CD4-positive, alpha-beta T cell (primary cell): ENCODE measurements at places on chromosomes 1 and 21. TPM values are rescaled to one million over a fixed set of nuclear protein-coding genes. Genes with fewer than 3 reads are reported as not detected.

DNA sequence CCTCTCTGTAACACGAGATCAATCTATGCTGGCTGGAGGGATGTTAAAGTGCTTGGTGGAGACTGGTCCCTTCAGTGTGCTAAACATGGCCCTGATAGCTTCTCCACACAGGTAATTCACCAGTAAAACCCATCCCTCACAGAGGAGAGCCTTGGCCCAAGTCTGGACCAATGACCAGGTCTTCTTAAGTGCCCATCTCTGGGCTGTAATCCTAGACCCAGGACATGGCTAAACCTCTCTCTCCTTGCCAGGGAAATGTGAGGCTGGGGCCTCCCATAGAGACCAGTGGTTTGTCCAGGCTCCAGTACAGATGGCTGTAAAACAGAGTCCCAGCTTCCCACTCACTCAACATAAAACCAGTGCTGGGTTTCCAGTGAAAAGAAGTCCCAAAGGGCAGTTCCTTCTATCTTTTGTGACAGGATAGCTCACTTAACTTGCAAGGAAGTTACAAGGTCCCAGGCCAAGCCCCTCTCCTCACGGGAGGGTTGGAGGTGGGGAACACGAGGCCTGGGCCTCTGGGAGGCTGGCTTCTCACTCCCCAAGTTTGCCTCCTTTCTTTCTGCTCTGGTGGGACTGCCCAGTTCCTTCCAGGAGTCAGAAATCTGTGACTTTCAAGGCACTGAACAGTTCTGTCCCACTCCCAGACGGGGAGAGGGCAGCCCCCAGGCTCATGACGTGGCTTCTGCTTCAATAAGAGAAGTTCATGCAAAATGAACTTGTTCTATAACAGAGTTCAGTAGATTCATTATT, 2.2 kb upstream of the KIF17 start:
- DNase-seq = no peak

DNA sequence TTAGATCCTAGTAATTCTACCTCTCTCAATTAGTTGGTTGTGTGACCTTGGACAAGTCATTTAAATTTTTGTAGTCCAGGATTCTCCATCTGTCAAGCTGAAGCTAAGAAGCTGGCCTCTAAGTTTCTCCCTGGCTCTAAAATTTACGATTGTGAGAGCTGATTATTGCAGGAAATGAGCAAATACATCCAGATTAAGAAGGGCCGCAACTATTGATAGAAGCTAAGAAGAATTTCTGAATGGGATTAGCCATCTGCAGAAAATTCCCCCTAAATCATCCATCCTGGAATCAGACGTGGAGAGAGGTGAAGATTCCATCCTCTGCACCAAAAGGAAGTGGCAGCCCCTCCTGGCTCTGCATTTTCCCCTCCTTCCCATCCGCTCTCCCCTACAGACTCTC, 55.0 kb downstream of the HIVEP3 start:
- no peak for DNase-seq

DNA sequence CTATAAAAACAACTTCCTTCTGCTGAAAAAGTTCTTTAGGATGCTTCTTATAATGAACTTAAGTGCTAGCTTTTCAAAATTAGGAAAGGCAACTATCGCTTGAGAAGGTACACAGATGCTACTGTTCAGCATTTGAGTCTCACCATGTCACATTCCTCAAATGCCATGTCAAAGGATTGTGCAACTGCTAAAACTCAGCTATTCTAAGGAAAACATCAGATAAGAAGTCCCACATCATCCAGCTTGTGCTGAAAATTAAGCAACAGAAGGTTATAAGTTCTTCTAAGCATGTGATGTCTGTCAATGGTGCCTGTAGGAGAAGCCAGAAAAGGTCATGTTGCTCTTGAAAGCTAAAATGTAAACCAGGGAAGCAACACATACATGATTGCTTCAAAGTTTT, 36.5 kb downstream of the MCOLN2 start:
- no peak for DNase-seq

- no peak for DNase-seq
Observed at GRCh38 chr1:3050603-3051002, 18.4 kb upstream of the PRDM16 start.

DNA sequence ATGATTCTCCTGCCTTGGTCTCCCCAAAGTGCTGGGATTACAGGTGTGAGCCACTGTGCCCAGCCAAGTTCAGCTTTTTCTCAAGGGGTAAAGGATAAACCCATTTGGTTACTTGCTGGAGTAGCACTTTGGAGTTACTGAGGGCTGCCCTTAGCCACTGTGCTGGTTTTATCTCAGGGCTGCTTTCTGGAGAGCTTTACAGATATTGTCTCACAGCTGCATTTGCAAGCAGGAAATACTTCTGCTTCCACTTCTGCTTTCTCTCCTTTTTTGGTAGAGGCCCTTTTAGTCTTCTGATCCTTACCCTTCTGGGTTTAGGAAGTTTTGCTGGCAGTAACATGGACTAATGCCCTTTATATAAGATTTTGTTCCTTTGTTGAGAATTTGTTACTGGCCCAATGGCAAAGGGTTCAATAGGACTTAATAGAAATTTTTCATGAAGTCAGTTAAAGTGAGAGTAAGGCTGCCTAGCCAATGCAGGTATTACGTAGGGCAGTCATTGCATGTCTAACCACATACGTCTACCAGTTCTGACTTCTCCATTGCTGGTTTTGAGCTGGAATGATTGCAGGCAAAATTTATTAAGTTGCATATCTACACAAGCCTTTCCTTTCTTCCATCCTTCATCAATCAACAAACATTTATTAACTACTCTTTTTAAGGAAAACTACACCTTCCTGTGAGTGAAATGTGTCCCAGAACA, 24.4 kb downstream of the CAP1 start:
- DNase-seq = no peak

DNA sequence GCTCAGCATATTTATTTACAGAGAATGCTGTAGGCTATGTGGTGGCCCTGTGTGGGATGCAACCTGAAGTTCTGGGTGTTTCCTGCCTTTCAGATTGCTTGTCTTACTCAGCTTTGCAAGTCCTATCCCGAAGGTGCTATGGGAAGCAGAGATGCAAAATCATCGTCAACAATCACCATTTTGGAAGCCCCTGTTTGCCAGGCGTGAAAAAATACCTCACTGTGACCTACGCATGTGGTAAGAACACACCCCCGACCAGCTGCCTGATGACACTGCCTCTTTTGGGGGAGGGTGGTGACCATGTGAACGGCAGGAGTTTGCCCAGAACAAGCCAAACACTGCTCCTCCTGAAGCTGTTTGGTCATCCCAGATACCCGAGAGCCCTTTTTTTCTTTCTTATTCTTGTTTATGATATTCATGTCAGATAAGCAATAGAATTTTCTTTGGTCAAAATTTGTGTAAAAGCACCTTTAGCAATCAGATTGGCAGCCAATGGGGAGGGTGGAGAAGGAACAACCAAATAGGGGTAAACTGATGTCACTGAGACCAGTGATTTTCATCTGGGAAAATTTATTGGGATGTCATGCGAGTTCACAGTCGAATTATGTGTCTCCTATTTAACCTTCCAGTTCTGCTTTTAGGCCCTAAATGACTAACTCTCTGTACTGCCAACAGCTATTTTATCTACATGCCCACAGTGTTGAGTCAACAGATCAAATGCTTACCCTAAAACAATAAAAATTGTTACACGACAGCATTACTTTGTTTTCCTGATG, 82.6 kb downstream of the EVA1C start:
- DNase-seq = no peak

DNA sequence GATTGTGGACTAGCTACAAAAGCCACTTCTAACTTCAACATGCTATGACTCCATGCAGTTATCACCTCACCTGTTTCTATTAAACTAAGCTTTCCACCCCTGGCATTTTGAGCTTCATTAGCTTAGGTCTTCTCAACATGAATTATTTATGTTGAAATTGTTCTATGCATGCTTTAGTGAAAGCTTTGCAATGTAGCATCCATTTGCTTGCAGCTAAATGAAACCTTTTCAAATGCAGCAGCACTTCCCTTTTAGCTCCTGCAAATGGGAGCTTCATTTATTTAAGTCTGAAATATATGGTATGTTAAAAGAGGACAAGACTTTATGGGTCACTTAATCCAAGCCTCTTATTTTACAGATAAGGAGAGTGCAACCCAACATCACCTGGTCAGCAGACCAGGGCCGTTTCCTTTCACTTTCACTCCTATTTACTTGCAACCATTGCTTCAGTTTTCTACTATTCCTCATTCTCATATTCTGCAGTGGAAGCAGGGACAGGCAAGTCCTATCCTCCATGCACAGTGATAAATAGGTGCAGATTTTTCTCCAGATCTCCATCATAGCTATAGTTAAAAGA, 56.4 kb upstream of the SAMSN1 start:
- no peak for DNase-seq

DNA sequence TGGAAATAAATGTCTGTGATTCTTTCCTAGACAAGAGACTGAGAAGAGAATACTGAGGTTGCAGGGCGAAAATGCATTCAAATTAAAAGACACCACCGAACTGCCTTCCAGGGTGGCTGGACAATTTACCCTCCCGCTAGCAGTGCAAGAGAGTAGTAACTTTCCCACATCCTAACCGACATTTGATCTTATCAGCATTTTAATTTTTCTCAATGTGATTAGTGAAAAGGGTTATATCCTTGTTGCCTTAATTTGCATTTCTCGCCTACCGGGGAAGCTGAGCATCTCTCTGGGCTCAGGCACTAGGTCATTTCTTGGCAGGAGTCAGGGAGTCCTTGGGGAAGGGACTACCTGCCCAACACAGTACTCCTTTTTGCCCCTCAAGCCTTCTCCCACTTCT, 2.8 kb downstream of the TNFRSF8 start:
- DNase-seq = no peak

GRCh38 chr1:181099152-181100014, 10.9 kb downstream of the IER5 start:
- no peak for DNase-seq

DNA sequence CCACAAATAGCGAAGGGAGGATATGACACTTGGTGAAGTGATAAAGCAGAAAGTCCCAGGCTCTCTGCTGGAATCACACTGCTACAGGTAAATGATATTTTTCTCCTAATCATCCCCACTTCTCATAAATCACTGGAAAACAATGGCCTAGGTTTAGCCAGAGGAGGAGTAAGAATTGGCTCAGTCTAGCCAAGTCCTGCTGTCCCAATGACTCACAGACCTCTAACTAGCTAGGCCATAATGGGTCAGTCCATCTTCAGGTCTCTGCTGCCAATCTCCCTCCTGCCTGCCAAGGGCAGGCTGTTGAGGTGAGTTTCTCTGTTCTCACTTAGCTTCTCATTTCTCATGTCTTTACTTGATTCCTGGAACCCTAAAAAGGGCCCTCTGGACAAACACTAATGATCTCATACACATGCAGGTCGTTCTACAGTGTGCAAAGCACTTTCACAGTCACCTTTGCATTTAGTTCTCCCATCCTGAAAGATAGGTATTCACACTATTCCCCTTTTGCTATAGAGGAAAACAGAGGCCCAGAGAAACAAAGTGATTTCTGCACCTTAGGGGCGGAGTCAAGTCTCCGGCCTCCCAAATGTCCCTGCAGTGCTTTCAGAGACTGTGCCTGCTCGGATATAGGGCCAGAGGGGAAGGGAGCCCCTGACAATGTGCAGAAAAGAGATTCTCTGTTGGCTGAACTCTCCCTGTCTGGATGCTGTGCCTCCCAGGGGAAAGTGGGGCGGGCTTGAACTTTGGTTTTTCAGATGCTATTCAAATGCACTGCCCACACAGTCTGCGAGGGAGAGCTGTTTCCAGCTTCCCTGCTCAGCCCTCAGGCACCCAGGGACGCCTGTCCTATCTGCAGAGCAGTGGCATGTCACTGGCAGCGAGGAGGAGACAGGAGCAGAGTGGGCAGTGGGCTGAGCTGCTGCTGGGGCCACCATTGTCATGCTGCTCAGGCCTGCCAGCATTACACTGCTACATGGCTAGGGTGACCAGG, 3.9 kb upstream of the CDK18 start:
- DNase-seq = no peak

DNA sequence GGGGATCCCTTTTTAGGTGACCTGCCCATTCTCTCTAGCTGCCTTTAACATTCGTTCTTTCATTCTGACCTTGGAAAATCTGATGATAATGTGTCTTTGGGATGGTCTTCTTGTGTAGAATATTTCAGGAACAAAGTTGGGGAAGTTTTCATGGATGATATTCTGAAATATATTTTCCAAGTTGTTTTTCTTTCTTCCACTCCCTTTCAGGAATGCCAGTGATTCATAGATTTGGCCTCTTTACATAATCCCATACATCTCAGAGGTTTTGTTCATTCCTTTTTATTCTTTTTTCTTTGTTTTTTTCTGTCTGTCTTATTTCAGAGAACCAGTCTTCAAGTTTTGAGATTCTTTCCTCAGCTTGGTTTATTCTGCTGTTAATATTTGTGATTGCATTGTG, 13.9 kb upstream of the SCMH1 start:
- DNase-seq = no peak

DNA sequence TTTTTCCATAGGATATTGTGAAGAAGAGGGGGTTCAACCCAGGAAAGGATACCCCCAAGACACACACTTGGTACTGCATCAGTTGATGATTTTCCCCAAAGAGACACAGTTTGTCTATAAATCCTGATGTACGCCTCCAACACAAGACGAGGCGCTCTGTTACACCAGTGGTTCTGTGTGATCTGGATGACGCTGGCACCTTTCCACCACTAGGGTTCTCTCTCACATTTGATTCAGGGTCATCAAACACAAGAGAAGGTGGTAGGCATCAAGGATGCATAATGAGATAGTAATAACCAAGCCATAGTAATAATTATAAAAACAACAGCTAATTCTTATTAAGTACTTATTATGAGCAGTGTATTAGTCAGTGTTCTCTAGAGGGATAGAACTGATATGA, 508.8 kb upstream of the ZP4 start:
- no peak for DNase-seq

BEST4 gene
- total RNA-seq = 1.0 TPM

PAPPA2 gene
- total RNA-seq = not detected

DCDC2B gene
- total RNA-seq = 0.14 TPM

FUCA1 gene
- 4.1 TPM for total RNA-seq

SPRR5 gene
- not detected for total RNA-seq

SAMD11 gene
- total RNA-seq = not detected

PSMG1 gene
- 7.9 TPM for total RNA-seq

MATN1 gene
- total RNA-seq = 2.5 TPM

S100A7A gene
- not detected for total RNA-seq

SLC1A7 gene
- not detected for total RNA-seq
